ENCODE measurements at places on chromosomes 7 and 10.

DNA sequence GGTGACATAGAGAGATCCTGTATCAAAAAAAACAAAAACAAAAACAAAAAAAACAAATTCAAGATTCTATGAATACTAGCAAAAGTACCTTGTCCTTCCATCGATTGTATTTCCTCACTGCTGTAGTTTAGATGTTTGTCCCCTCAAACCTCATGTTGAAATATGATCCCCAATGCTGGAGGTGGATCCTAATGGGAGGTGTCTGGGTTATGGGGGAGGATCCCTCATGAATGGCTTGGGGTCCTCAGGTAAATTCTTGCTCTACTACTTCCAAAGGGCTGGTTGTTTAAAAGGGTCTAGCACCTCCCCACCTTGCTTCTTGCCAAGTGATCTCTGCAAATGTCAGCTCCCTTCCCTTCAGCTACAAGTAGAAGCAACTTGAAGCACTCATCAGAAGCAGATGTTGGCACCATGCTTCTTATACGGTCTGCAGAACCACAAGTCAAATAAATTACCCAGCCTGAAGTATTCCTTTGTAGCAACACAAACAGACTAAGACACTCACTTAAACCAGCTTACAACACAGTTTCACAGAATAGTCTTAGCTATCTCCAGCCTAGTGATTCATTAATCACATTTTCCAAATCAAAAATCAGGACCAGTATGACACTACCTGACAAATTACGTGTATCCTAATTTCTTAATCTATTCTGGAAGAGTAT is 20.7 kb downstream of the ABI1 start:
- DNase-seq, result no peak

GRCh38 chr7:87853237-87853864 is 22.8 kb downstream of the SLC25A40 start:
- no peak for DNase-seq

GRCh38 chr10:17662193-17663138 is 18.5 kb downstream of the STAM start:
- no peak for DNase-seq

- DNase-seq, result no peak
Measured at GRCh38 chr10:26543567-26544306, 105.6 kb downstream of the APBB1IP start.

- DNase-seq, result no peak
Measured at GRCh38 chr7:27868131-27868550, 128.2 kb downstream of the TAX1BP1 start.

GRCh38 chr7:106056513-106057203 is 55.5 kb downstream of the SYPL1 start:
- DNase-seq, result no peak
